Myocyte (in vitro differentiated cells): ENCODE measurements at places on chromosomes 1 and 21.

- no peak for DNase-seq
Observed at GRCh38 chr1:159430985-159431384, 1.0 kb upstream of the OR10J4 start.

DNA sequence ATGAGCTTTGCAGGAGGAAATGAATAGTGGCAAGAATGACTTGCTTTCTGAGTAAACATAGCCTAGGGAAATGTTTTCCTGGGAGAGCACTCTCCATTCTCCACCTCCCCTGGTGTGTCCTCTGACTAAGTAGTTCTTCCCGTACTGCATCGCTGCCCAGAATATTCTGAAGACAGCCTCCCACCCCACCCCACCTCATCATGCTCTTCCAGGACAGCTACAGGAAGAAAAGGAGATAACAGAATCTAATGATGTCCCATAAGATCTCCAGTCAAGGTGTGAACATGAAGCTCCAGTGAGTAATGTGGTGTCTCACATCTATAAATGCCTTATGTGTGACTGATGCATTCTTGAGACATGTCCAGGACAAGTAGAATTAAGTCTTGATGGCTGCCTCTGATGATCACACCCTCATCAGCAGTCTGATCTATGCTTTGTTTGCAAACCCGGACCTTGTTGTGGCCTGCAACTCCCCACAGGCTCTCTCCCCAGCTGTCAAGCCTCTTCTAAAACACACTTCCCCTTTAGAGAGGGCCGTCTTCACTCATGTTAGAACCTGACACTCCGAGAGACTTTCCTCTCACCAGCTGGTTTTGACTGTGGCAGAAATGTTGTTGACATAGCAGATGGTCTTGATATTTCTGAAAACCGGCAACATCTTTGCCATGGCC is 183.0 kb downstream of the CYYR1 start:
- peak; percentile 96 for DNase-seq

DNA sequence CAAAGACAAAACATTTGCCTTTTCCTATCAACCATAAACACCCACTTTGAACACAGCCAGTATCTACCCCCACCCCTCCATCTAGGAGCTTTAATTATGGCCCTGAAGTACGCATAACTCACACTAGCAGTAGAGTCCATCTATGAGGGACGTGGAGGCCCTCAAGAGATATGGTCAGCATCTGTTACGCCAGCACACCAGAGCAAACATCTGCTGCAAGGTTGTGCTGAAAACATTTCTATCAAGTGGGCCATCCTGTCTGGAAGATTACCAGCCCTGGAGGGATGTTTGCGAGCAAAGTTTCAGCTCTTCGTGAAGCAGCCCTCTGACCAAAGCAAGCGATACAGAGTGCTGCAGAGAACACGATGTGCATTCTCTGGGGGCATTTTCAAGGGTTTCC is 74.6 kb downstream of the SLC45A1 start:
- no peak for DNase-seq

- no peak for DNase-seq
Observed at GRCh38 chr1:208028526-208028925, 117.6 kb upstream of the CD34 start.
